ENCODE measurements at places on chromosomes 13 and 19. TPM values are rescaled to one million over a fixed set of nuclear protein-coding genes. Genes with fewer than 3 reads are reported as not detected.

RNF225 gene
- not detected for total RNA-seq

B3GNT3 gene
- 180 TPM for total RNA-seq

ZNF90 gene
- 3.4 TPM for total RNA-seq

MBD3L3 gene
- not detected for total RNA-seq

CEACAM7 gene
- total RNA-seq, result 1,395 TPM

MCEMP1 gene
- not detected for total RNA-seq

DNA sequence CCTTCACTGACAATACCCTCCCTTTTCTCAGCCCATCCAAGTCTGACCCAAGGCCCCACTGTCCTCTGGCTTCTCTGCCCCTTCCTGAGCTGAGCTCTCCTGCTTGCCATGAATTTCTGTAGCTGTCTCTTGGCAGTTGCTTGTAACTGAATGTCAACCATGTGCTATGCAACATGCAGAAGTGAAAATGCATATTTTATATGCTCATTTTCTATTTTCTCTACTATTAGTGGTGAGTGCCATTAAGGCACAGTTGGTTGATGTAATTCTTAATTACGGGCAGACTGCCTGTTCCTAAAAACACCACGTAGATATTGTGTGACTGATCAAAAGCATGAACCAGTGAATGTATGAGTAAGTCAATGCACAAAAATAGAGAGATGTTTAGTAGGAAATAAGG is 29.6 kb downstream of the TNFSF11 start:
- no peak for DNase-seq
- no peaks in the 10 kb centered on the region for H3K4me1 ChIP-seq
- H3K27ac ChIP-seq, result no peak overlapping the region

DNA sequence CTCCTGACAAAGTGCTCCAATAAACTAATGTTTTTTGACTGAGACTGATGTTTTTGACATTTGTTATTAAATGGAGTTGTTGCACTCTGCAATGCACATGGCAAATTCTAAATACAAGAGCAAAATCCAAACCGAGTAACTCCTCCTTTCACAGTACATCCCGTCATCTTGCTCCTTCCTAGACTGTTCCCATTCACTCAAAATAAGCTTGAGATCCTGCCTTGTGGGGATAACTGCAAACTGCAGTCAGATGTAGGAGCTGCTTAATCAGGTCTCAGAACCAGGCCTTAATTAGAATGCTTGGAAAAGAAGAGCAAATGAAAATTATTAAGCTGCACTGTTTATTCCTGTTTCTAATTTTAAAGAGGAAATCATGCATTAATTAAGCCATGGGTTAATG is 134.8 kb upstream of the SPRY2 start:
- H3K4me1 ChIP-seq, result no peaks in the 10 kb centered on the region
- no peak overlapping the region for H3K27ac ChIP-seq
- no peak for DNase-seq
- H3K27me3 ChIP-seq, result no peaks in the 10 kb centered on the region
- no peak overlapping the region for H3K4me3 ChIP-seq

GRCh38 chr19:31154021-31154420 is 195.2 kb downstream of the TSHZ3 start:
- H3K4me1 ChIP-seq, result no peaks in the 10 kb centered on the region
- no peaks in the 10 kb centered on the region for H3K36me3 ChIP-seq
- no peak for DNase-seq
- no peak overlapping the region for H3K27ac ChIP-seq
- H3K27me3 ChIP-seq, result no peaks in the 10 kb centered on the region
- no peak overlapping the region for H3K4me3 ChIP-seq

DNA sequence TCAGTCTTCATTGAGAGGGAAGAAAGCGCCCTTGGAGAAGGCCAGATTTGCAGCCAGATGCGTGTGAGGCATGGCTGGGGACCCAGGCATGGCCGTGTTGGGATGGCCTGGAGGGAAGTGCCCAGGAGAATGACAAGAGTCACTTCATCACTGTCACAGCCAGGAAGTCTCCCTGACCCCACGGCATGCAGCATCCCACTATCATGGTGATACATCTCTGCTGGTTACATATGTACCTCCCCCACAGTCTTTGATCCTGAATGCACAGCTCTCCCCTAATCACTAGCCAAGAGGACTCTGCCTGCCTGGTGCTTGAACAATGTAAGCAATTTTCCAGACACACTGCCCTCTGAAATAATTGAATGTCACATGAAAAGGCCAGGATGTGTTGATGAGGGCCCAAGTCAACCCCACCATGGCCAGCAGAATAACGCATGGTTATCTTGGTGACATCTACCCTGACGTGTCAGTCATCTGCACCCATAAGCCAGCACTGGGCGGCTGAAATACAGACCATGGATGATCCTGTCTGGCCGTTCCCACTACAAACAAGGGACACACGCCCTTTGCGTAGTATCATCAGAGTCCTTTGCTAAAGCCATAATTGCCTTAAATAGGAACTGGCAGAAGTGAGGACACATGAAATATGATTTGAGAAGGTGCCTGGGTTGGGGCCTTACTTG is 149.7 kb upstream of the SPACA7 start:
- DNase-seq, result no peak
- H3K4me3 ChIP-seq, result no peak overlapping the region
- no peaks in the 10 kb centered on the region for H3K36me3 ChIP-seq
- no peaks in the 10 kb centered on the region for H3K27me3 ChIP-seq
- no peak overlapping the region for H3K27ac ChIP-seq
- H3K4me1 ChIP-seq, result no peaks in the 10 kb centered on the region

DNA sequence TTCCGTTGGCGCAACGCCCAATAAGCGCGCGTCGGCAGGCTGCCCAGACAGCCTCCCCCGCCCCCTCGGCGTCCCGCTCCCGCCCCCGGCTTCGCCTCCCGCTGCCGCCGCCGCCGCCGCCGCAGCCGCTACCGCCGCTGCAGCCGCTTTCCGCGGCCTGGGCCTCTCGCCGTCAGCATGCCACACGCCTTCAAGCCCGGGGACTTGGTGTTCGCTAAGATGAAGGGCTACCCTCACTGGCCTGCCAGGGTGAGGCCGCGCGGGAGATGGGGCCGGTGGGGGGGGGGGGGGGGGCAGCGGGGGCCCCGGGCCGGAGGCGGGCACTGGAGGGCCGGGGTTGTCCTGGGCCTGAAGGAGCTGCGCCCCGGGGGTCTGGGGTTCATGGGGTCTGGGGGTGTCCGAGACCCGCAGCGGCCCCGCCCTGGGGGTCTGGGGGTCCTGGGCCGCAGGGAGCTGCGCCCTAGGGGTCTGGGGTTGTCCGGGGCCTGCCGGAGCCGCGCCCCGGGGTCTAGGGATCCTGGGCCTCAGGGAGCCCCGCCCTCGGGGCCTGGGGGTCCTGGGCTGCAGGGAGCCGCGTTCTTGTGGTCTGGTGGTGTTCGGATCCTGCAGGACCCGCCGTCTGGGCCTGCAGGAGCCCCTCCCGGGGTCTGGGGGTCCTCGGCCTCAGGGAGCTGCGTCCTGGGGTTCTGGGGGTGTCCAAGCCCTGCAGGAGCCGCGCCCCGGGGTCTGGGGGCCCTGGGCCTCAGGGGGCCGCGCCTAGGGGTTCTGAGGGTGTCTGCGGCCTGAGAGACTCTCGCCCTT is at the start of gene HDGFL2:
HDGFL2 (plus strand) TSS at position 124 of the 801 bp plus-strand sequence; CDS start at position 178, 54 bp downstream.
- no peaks in the 10 kb centered on the region for H3K36me3 ChIP-seq
- H3K27ac ChIP-seq, result peak within 1 kb of the TSS; percentile 93
- no peaks in the 10 kb centered on the region for H3K27me3 ChIP-seq
- peaks cover 21% of the 10 kb centered on the region for H3K4me1 ChIP-seq
- no peak for DNase-seq

DNA sequence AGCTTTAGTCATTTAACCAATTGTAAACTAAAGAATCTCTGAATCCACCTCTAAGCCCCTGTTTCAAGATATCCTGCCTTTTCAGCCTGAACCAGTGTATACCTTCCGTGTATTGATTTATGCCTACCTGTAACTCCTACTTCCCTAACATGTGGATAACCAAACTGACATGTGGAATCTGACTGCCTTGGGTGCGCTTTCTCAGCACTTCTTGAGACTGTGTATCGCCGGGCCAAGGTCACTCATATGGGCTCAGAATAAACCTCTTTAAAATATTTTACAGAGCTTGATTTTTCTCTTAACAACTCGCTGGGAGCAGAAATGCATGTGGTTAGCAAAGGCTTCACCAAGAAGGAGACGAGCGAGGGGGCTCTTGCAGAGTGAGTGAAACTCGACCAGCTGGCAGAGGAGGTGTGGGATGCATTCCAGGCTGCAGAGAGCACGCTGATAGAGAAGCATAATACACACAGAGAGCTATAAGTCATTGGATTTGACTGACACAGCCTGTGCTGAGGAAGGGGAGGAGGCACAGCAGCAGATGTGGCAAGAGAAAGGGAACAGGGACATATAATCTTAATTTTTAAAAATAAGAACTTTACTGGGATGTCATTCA is 268.2 kb upstream of the MAB21L1 start:
- no peaks in the 10 kb centered on the region for H3K36me3 ChIP-seq
- H3K4me3 ChIP-seq, result no peak overlapping the region
- H3K4me1 ChIP-seq, result no peaks in the 10 kb centered on the region
- no peak for DNase-seq
- H3K27ac ChIP-seq, result no peak overlapping the region

DNA sequence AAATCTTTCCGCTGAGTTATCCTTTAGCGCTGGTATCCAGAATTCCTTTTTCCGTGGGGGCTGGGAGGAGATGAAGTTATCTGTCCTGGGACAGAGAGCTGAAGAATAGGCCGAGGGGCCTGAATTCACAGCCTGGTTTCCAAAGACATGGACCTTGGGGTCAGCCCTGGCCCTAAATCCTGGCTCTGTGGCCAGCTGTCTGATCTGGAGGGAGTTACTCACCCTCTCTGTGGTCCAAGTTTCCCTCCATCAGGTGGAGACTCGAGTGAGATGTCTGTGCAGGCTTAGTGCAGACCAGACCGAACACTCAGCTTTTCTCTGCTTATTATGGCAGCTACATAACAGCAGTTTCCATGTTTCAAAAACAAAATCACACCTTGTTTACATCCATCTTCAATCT is 59.6 kb downstream of the CDADC1 start:
- H3K27me3 ChIP-seq, result no peaks in the 10 kb centered on the region
- peaks cover 7% of the 10 kb centered on the region for H3K4me1 ChIP-seq
- H3K36me3 ChIP-seq, result no peaks in the 10 kb centered on the region
- no peak for DNase-seq
- no peak overlapping the region for H3K4me3 ChIP-seq
- H3K27ac ChIP-seq, result peak overlapping the region; percentile 79

DNA sequence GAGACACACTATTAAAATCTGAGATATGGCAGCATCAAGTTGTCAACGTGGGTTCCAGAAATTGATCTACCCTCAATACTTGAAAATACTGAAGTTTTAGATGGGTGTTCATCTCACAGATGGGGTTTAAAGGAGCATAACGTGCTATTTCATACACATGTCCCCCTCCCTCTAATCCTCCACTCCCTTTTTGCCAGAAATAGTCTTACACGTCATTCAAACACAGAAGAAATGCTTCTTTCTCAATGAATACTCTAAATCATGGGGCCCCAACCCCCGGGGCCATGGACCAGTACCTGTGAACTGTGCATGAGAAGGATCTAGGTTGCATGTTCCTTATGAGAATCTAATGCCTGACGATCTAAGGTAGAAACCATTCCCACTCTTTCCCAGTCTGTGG is 19.6 kb downstream of the KLF12 start:
- H3K4me1 ChIP-seq, result peaks cover 5% of the 10 kb centered on the region
- DNase-seq, result no peak
- no peak overlapping the region for H3K4me3 ChIP-seq
- peaks cover 3% of the 10 kb centered on the region for H3K36me3 ChIP-seq
- H3K27ac ChIP-seq, result no peak overlapping the region

GRCh38 chr19:4640247-4641000 is 1.1 kb downstream of the TNFAIP8L1 start:
- H3K27ac ChIP-seq, result peak overlapping the region; percentile 86
- H3K4me1 ChIP-seq, result peaks cover 39% of the 10 kb centered on the region
- H3K36me3 ChIP-seq, result no peaks in the 10 kb centered on the region
- DNase-seq, result peak; percentile 58
- peak overlapping the region; percentile 77 for H3K4me3 ChIP-seq

DNA sequence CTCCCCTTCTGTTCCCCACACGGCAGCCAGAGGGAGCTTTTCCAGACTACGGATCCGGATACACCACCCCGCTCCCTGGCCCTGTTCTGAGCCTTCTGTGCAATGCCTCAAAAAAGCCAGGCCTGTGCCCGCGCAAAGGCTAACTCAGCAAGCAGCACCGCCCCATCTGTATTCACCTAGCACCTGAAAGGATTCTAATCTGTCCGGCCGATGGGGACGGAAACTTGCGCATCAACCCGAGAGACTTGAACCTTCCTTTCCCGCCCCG is 589 bp downstream of the ZBTB45 start:
- H3K36me3 ChIP-seq, result peaks cover 6% of the 10 kb centered on the region
- H3K4me3 ChIP-seq, result peak overlapping the region; percentile 63
- H3K4me1 ChIP-seq, result peaks cover 31% of the 10 kb centered on the region
- H3K27me3 ChIP-seq, result no peaks in the 10 kb centered on the region
- H3K27ac ChIP-seq, result peak overlapping the region; percentile 95

DNA sequence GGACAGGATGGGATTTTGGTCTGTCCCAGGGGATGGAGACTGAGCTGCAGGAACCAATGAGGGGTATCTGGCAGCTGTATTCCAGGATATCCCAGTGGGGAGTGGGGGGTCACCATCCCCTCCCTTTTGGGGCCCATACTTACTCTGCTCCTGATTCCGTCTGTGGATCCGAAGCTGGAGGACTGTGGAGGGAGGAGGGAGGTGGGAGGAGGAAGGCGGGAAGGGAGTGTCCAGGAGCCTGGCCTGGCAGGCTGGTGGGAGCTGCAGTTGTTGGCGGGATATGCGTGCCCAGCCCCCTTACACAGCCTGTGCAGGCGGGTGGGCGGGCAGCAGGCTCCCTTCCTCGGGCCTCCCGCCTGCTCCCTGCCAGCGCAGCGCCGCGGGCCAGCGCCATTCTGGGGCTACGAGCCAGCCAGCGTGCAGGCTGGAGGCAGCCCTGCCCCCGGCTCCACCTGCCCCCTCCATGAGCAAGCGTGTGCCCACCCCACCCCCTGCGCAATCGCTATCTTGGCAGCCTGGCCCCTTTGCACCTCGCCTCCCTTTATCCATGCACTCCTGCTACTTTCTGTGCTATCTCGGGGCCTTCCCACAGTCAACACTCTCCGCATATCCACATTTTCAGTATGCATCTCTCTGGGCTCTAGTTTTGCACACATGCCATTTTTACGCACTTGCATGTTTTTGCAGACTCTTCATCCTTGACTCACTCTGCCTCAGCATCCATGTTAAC is 2.8 kb downstream of the MAMSTR start:
- no peaks in the 10 kb centered on the region for H3K27me3 ChIP-seq
- peak; percentile 38 for DNase-seq
- peaks cover 21% of the 10 kb centered on the region for H3K4me1 ChIP-seq
- no peak overlapping the region for H3K4me3 ChIP-seq
- H3K36me3 ChIP-seq, result no peaks in the 10 kb centered on the region

DNA sequence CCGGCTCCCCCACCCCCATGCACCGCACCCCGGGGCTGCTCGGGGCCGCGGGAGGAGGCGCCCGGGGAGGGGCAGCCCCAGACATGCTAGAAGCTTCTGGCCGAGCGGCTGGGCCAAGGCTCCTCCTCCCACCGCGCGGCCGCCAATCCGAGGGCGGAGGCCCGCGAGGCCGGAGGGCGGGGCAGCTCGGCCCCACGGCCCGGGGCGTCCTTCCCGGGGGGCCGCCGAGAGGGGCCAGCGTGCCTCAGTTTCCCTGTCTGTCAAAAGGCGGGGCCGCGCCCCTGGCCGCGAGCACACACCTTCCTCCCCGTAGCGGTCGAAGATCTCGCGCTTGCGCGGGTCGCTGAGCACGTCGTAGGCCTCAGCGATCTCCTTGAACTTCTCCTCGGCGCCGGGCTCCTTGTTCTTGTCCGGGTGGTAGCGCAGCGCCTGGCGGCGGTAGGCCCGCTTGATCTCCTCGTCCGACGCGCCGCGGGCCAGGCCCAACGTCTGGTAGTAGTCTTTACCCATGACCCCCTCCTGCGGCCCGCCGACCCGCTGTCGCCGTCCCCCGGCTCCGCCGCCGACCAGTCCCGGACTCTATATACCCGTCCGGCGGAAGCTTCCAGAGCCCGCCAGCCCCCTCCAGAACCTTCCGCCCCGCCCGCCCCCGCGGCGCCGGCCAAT is at the start of gene DNAJB1:
DNAJB1 (minus strand) TSS at position 558 of the 666 bp plus-strand sequence; CDS start at position 510, 48 bp downstream.
- DNase-seq, result peak; percentile 88
- peaks cover 5% of the 10 kb centered on the region for H3K36me3 ChIP-seq
- H3K4me3 ChIP-seq, result peak within 1 kb of the TSS; percentile 88
- H3K27ac ChIP-seq, result peak within 1 kb of the TSS; percentile 100
